ENCODE measurements at places on chromosomes 7 and 10.

DNA sequence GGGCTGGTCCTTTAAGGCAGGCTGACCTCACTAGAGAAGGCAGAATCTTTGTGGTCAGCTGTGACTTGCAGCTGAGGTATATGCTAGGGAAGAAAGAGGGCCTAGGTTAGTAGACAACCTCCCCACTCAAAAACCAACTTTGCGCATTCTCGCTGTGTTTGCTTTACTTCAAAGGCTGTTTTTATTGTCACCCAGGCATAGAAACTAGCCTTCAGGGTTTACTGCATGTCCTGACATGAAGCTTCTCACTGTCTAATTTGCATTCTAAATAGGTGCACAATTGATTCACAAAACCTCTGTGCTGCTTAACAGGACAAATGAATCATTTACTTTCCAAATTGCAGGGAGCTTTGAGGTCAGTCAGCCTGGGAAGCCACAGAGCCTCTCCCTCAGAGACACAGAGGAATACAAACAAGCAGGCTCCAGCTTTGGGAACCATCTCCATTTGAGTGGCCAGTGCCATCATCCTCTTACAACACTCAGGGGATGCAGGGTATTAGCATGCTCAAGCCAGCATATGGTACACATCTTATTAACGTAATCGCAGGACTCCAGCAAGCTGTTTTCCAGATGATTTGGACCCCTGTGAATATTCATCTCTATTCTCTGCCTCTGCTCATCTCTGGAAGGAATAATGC lies 596.4 kb upstream of the GHITM start:
- DNase-seq, result no peak

GRCh38 chr10:7184660-7185366 lies 226.0 kb downstream of the SFMBT2 start:
- peak; percentile 85 for DNase-seq

- DNase-seq, result no peak
Observed at GRCh38 chr10:99565166-99565565, 32.4 kb downstream of the NKX2-3 start.

DNA sequence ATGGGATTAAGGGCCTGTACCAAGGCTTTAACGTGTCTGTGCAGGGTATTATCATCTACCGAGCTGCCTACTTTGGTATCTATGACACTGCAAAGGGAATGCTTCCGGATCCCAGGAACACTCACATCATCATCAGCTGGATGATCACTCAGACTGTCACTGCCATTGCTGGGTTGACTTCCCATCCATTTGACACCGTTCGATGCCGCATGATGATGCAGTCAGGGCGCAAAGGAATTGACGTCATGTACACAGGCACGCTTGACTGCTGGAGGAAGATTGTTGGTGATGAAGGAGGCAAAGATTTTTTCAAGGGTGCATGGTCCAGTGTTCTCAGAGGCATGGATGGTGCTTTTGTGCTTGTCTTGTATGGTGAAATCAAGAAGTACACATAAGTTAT lies 18.2 kb downstream of the LSM5 start:
- DNase-seq, result no peak

GRCh38 chr7:97680622-97681021 lies 51.3 kb upstream of the TAC1 start:
- DNase-seq, result no peak

GRCh38 chr7:150842018-150842417 lies 10.3 kb upstream of the AOC1 start:
- no peak for DNase-seq

Data from NB4 (cell line).